ENCODE measurements at places on chromosomes 4 and X.

GRCh38 chr4:76374798-76375197 lies 46.1 kb downstream of the CCDC158 start:
- no peak for DNase-seq

- no peak for DNase-seq
Measured at GRCh38 chrX:68292471-68292870, 140.8 kb downstream of the OPHN1 start.

GRCh38 chrX:124836786-124837185 lies 482.9 kb upstream of the TEX13C start:
- DNase-seq = no peak

DNA sequence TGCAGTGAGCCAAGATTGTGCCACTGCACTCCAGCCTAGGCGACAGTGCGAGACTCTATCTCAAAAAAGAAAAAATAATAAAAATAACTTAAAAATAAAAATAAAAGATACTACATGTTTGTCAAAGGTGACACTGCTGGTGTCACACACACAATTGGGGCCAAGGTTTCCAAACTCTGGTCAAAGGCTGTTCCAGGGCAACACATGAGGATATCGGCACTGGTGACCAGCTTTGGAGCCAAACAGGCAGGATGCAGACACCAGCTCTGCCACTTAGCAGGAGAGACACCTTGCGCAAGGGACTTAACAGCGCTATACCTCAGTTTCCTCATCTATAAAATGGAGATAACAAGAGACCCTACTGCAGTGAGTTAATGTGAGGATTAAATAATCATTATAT lies 52.3 kb downstream of the CD99L2 start:
- no peak for DNase-seq

DNA sequence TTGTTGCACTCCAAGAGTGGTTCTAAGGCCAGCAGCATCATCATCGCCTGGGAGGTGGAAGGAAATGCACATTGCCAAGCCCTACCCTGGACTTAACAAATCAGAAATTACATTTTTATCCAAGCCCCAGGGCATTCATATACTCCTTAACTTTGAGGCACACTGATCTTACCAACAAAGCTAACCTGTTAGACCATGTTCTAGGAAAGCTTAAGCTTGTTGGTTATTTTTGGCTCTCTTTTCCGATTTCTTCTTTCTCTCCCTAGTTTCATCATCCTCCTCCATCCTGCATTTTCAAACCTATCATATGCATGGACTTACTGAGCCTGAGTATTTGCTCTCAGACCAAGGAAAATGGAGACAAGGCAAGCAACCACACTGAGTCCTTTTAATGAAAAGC lies 133.4 kb downstream of the OPHN1 start:
- DNase-seq = no peak

DNA sequence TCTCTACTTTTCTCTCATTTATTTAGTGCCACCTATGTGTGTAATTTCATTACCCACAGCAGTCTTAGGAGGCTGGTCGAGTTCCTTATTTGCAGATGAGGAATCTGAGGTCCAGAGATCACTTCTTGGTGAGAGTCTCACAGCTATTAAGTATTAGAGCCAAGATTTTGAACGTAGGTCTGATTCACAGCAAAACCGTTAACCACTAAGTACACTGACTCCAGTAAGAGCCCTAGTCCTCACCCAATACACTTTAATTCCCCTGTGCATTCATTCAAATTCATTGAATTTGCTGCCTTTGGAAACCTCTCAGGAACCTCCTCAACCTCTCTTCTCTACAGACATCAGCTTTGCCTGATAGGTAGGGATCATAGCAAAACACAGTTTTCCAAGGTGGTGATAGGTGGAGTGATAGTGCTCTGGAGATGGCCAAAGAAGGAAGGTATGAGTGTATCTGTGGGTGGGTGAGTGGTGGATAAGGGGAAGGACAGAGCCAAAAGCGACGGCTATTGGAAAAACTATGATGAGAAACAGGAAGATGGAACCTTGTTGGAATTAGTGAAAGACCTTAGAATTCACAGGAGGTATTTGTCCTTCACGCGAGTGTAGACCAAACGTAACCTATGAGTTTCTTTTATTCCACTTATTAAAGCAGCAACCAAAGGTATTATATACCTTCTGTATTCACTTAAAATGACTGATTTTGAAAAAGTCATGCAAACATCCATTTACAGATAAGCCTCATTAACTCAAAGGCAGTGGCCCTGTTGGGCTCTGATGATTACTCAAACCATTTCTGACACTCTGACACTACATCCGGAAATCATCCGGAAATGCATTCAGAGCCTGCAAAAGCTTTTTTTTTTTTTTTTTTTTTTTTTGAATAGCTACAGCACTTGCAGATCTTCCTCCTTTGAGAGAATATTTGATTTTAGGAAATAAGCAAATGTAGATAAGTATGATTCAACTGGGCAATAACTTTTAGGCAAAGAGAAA lies 6.3 kb downstream of the FMR1 start:
- peak; percentile 4 for DNase-seq

GRCh38 chr4:37754410-37755185 lies 68.4 kb upstream of the RELL1 start:
- no peak for DNase-seq
